ENCODE measurements at places on chromosomes 4 and X.

- DNase-seq: no peak
Measured at GRCh38 chr4:139660568-139661043, 5.0 kb upstream of the MGST2 start.

DNA sequence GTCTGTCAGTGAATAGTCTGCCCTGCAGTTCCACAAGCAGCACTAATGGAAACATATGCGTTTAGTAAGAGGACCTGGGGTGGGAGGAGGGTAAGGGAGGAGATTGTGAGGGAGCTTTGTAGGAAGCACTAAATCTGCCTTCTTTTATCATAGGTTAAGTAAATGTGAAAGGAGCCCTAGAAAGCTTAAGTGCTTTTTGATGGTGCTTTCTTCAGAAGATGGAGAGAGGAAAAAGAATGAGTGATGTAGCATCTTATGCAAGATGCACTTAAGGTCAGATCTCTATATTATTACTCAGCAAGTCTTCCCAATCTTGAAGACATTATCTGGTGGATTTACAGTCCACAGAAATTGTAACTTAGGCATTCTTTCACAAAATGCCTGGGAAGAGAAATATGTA is 322.7 kb downstream of the PDHA2 start:
- DNase-seq: no peak

DNA sequence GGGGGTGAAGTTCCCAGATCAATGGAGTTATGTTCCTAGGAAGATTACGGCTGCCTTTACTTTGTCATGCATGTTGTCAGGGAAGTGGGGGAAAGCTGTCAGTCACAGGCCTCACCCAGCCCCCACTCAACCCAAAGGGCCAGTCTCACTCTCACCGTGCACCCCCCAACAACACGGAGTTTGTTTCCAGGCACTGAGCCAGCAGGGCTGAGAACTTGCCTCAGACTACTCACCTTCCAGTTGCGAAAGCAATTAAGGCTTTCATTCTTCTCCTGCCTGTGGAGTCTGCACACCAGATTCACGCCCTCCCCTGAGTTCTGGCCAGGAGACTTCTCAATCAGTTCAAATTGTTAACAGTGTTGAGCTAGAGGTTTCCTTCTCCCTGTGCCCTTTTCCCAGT is 114.3 kb downstream of the SH3BGRL start:
- no peak for DNase-seq

- no peak for DNase-seq
Measured at GRCh38 chrX:104789784-104790183, 223.8 kb downstream of the IL1RAPL2 start.

Data from skin of body (tissue), 3 donors.